ENCODE measurements at places on chromosomes 6 and 20.

GRCh38 chr20:52219441-52219840 is 27.9 kb upstream of the ZFP64 start:
- DNase-seq, result no peak

DNA sequence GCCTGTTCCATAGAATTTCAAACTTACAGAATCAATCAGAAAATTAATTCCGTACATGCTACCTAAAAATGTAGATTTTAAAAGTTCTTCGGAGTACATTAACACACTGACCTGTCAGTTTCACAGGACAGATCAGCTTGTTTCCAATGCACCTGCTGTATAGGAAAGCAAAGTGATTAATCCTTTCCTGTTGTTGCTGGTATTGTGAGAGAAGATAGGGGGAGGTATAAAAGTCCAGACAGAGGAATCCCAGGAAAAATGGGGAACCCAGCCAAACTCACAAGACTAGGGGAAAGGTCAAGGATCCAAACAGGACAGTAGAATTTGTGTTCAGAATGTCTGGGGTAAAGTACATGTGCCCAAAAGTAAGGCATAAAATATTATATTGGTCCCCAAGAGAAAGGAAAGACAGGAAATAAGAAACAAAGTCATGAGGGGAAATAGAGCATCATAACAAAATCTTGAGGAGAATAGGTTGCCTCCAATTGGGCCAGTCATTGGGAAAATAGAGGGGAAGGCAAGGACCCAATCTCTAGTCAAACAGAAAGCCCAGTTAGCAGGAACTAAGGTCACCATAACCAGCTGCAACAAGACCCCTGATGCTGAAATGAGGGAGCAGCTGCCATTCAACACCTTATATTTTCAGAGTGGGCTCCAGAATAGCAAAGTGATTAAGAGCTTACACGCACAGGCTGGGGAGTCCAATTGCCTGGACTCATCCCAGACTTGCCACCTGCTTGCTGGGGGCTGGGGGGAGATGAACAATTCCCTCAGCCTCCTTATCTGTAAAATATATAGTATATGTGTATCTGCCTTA is 10.3 kb downstream of the FILIP1 start:
- DNase-seq, result no peak

- no peak for DNase-seq
Measured at GRCh38 chr6:167211881-167212712, 54.3 kb upstream of the GPR31 start.

DNA sequence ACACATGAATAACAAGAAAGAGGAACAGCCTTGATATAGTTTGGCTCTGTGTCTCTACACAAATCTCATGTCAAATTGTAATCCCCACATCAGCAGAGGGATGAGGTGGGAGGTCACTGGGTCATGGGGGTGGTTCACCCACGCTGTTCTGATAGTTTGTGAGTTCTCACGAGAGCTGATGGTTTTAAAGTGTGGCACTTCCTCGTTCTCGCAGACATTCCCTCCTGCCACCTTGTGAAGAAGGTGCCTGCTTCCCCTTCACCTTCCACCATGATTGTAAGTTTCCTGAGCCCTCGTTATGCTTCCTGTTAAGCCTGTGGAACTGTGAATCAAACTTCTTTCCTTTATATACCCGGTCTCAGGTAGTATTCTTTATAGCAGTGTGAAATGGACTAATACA is 13.1 kb downstream of the SRPK1 start:
- DNase-seq, result no peak

DNA sequence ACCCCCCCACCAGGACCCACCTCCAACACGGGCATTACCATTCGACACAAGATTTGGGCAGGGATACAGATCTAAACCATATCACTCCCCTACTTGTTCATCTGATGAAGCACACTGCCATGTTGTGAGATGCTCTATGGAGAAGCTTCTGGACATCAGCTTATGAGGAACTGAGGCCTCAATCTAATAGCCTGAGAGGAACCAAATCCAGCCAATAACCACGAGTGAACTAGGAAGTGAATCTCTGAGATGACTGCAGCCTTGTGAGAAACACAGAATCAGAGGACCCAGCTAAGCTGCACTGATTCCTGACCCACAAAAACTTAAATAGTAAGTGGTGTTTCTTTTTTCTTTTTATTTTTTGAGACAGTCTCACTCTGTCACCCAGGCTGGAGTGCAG is 21.6 kb upstream of the ZBTB2 start:
- DNase-seq, result no peak

GRCh38 chr6:111721753-111722154 is 116.1 kb upstream of the TRAF3IP2 start:
- peak; percentile 39 for DNase-seq

DNA sequence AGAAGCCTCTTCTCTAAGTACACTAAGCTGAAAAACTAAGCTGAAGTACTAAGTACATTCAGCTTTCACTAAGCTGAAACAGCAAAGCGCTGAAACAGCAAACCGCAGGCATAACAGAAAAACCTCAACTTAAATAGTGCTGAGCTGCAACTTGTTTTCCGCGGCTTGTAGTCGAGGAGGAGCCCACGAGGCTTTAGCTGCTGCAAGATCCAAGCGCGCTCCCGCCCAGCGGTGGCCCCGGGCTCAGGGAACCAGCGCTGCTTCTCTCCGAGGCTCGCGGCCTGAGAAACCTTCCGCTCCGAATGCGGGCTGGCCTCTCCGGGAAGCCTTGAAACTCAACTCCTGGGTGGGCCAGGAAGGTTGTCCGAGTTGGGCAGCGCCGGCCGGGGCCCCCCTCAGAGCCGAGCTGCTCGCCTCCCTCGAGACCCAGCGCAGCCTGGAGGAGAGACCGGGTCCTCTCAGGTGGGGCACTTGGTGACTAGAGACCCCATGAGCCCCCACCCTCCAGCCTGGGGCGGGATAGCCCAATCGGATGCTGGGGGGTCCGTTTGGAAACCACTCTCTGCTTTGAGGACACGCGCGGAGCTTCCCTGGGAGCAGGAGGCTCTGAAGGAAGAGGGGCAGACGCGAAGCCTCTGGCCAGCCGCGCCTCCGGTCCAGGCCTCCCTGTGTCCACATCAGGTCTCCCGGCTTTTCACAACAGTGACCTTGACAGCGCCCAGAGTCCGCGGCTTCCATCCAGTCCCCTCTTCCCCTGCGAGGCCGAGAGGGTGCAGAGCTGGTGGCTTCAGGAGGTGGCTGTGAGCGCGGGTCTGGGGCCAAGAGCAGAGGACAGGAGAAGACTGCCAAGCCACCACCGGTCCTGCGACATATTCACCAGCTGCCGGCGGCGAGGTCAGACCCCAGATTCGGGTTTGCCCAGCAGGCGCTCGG is 38.1 kb upstream of the HLA-E start:
- peak; percentile 66 for DNase-seq

DNA sequence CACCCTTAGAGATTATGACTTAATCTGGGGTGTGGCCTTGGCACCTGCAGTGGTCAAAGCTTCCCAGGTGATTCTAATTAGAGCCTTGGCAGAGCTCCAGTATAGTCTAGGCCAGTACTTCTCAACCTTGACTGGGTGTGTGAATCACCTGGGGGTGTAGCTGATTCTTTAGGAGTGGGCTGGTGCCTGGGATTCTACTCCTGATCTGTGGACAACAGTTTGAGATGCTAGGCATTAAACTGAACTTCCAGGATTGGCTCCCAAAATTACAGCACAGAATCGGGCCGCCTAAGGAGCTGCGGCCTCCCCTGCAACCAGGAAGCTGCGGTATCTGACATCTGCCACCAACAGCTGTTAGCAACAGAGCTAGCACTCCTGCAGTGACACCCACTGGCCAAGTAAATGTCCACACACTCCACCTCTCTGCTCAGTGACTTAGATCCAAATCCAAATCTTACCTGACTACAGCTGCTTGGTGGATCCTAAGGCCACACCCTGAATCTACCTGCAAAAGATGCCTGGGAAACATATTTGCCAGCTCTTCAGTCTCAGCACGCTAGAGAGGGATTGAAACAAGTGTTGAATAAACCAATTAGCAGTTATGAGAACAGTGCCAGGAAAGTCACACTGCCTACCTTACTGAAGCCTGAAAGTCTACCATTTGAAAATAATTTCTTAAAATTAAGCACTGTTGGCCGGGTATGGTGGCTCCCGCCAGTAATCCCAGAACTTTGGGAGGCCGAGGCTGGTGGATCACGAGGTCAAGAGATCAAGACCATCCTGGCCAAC is 126.7 kb downstream of the UNC5CL start:
- DNase-seq, result no peak

GRCh38 chr20:49851991-49852390 is 39.4 kb downstream of the SLC9A8 start:
- no peak for DNase-seq

DNA sequence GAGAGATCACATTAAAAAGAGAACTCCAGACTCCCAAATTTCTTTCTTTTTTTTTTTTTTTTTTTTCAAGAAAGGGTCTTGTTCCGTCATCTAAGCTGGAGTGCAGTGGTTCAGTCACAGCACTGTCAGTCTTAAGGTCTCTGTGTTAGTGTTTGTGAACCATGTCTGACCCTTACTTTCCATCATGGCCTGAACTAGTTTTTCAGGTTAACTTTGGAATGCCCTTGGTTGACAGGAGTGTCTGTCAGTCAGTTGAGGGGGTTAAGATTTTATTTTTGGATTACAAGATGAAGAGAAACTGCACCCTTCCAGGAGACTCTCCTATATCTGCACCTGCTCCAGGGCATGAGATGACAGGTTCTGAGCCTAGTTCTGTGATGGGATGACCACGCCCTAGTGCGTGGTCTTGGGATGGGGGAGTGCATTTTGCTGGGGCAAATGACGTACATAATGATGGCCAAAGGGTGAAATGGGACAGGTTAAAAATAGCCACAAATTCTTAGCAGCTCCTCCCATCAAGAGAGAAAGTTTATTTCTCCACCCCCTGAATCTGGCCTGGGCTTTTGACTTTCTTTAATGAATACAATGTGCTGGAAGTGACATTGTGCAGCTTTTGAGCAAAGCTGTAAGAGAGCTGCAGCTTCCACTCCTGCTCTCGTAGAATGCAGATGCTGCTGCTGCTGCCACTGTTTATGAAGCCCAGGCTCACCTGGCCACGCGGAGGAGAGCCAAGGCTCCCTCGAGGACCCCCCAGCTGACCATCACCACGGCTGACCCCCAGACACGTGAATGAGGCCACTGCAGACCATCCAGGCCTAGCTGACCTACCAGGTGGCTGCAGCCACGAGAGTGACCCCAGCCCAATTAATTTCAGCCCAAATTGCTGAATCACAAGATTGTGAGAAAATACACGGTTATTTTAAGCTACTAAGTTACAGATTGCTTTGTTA is 29.7 kb upstream of the FAM50B start:
- DNase-seq, result no peak

GRCh38 chr6:91013511-91013910 is 426.6 kb upstream of the MAP3K7 start:
- no peak for DNase-seq

GRCh38 chr6:1135726-1136414 is 176.0 kb upstream of the FOXQ1 start:
- DNase-seq, result no peak

DNA sequence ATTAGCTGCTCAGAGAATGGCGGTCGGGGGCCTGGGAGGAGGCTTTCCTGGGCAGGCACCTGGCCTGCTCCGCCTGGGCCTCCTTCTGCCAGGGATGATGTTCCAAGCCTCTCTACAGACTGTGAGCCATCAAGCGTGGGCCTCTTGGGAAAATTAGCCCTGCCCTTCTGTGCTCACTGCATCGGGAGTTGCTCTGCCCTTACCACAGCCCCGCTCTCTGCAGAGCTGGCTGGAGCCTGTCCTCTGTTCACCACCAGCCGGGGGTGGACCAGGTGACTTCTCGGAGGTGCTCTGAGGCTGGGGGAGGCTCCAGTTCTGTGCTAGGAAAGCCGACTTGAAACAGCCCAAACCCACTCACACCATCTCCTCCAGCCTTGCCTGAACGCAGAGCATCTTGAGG is 24.2 kb downstream of the MDGA1 start:
- DNase-seq, result no peak

GRCh38 chr6:39836606-39837005 is 44.4 kb downstream of the DAAM2 start:
- no peak for DNase-seq

DNA sequence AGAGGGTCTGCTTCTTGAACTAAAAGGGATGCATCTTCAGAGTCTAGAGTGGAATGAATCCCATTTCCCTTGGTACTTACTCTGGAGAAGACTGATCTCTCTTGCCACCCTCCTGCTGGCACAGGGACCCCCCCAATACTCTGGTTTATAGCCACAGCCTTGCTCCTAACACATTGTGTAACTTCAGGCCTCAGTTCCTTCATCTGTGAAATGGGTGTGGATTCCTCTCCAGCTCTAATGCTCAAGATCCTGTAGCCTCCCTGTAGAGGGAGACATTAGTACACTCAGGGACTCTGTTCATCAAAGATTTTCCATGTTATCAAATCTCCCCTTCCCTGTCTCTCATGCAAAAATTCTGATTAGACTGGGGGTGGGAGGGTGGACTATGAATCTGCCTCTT is 315.7 kb upstream of the MOCS1 start:
- no peak for DNase-seq

DNA sequence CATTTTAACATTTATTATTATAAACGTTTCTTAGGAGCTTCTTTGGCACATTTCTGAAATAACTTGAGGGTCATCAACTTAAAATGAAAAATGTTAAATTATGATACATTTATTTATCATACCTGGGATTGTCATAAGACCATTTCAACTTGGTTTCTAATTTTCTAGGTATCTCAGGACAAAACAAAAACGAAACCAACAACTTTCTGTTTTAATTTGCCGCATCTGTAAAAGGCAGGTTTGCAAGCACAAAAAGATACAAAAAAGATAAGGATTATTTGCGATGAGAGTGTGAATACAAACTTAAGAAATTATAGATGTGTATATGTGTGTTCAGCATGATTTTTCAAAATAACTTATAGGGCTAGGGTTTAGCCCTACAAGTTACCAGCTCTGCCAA is 395.0 kb upstream of the RUNX2 start:
- peak; percentile 40 for DNase-seq

GRCh38 chr20:45578231-45578630 is 853 bp downstream of the WFDC8 start:
- DNase-seq, result no peak

- no peak for DNase-seq
Measured at GRCh38 chr20:2151858-2152281, 50.2 kb downstream of the STK35 start.

GRCh38 chr6:110233770-110234374 is 53.6 kb downstream of the CDC40 start:
- DNase-seq, result no peak

GRCh38 chr20:25084626-25085187 is 2.8 kb upstream of the VSX1 start:
- no peak for DNase-seq

GRCh38 chr6:108291091-108291490 is 3.8 kb upstream of the AFG1L start:
- no peak for DNase-seq

GRCh38 chr6:47034421-47034820 is 7.7 kb downstream of the ADGRF1 start:
- no peak for DNase-seq

GRCh38 chr20:63284981-63285524 is 7.9 kb upstream of the COL20A1 start:
- DNase-seq, result no peak

- DNase-seq, result no peak
Measured at GRCh38 chr6:156189714-156190113, 587.5 kb upstream of the ARID1B start.

All from CD4-positive, alpha-beta T cell treated with Interleukin-6 at 100 ng/mL for 8 hours (primary cell).